ENCODE measurements at places on chromosomes 1 and 21.
A peak's percentile ranks its signal among the peaks of the same experiment; 100 is the strongest.

- DNase-seq, result no peak
Measured at GRCh38 chr1:152899027-152899426, 9.3 kb upstream of the IVL start.

- DNase-seq, result no peak
Measured at GRCh38 chr1:194369622-194370021, 1183.2 kb upstream of the B3GALT2 start.

GRCh38 chr1:3998086-3998485 lies 98.0 kb upstream of the C1orf174 start:
- no peak for DNase-seq

- no peak for DNase-seq
Measured at GRCh38 chr1:25126562-25126961, 105.7 kb downstream of the SYF2 start.

- DNase-seq, result no peak
Measured at GRCh38 chr1:70041317-70042045, 163.9 kb downstream of the LRRC40 start.

DNA sequence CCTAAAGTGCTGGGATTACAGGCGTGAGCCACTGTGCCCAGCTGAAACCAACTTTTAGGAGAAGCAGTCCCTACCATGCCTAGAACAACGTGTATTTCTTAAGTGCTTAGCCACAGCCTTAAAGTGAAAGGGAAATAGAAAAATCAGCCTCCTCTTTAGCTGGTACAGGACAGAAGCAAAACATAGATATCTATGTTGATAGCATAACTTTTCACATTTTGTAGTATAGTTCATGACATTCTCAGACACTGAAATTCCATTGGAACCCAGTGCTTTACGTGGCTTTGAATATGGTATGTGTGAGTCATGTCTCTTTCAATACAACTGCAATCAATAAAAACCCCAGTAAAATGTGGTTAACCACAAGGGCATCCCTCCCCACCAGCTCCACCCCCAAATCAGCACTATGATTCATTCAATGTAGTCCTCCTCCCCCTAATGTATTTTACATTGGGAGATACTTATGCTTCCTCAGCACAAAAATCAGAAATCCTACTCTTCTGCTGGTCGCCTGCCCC lies 32.1 kb downstream of the TGFB2 start:
- DNase-seq, result peak; percentile 61

GRCh38 chr1:230328342-230329015 lies 97.7 kb downstream of the PGBD5 start:
- no peak for DNase-seq

DNA sequence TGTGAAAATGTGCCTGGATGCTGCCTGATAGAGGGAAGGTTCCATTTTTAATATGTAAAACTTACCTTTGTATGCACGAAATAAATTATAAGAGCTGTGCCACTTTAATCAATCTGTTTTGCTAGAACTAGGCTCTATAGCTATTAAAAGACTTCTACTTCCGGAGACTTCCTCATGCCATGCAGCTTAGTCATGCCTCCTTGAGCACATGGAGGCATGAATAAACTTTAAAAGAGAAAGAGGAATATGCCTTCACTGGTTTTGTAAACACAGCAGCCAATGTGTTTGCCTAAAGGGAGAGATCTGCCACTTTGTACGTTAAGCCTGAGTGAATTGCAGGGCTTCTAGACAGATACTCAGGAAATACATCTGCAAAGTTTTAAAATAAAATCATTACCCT lies 604.6 kb downstream of the LRRIQ3 start:
- DNase-seq, result no peak

GRCh38 chr1:88708011-88708410 lies 23.9 kb downstream of the PKN2 start:
- DNase-seq, result no peak

GRCh38 chr1:219415433-219415832 lies 197.5 kb downstream of the ZC3H11B start:
- DNase-seq, result no peak

DNA sequence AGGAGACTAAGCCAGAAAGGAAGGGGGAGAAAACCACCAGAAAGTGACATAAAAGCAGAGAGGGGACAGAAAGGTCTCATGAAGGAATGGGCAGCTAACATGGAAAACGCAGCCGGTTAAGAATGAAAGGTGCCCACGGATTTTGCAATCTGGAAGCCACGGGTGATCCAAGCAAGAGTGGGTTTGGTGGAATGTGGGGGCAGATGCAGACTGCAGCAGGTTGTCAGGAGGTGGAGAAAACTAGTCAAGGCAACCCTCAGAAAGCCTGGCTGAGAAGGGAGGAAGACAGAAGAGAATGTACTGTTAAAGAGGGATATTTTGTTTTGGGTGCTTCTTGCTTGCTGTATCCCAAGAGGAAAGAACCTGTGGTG lies 12.6 kb upstream of the SMIM12 start:
- no peak for DNase-seq

- DNase-seq, result peak; percentile 82
Measured at GRCh38 chr1:161069731-161070270, at the start of gene ARHGAP30. TSS of gene ARHGAP30 (minus strand) at chr1:161069891. CDS start at chr1:161069624, 267 bp downstream.

GRCh38 chr1:235950318-235950717 lies 83.6 kb upstream of the LYST start:
- DNase-seq, result no peak

DNA sequence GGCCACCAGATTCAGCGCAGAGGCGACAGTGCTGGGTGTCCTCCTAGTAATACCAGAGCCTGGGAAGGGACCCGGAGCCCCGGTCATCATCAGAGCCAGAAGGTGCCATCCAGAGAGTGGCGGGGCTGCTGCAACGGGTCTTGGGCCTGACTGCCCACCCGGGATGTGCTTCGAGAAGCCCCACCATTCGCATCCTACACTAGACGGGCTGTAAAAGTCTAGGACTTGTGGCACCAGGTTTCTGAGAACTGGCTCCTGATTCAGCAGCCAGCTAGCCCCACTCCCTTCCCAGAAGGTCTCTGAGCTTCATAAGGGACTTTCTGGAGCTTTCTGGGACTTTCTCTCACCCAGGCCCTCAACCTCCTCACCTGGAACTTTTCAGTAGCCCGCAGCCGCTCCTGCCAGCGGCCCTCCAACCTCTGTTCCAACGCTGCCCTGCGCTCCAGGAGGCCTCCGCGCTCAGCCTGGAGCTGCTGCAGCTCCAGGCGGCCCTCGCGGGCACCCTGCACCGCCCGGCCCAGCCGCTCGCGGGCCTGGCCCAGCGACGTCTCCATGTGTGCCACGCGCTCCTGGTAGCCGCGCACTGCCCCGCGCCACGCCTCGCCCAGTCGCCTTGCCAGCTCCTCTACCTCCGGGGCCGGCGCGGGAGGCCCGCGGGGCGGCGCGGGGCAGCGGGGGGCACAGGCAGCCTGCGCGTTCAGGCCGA lies 940 bp downstream of the NES start:
- DNase-seq, result no peak

GRCh38 chr1:185166106-185166505 lies 9.1 kb downstream of the SWT1 start:
- DNase-seq, result no peak

- no peak for DNase-seq
Measured at GRCh38 chr1:66624412-66625060, 90.6 kb downstream of the SGIP1 start.

DNA sequence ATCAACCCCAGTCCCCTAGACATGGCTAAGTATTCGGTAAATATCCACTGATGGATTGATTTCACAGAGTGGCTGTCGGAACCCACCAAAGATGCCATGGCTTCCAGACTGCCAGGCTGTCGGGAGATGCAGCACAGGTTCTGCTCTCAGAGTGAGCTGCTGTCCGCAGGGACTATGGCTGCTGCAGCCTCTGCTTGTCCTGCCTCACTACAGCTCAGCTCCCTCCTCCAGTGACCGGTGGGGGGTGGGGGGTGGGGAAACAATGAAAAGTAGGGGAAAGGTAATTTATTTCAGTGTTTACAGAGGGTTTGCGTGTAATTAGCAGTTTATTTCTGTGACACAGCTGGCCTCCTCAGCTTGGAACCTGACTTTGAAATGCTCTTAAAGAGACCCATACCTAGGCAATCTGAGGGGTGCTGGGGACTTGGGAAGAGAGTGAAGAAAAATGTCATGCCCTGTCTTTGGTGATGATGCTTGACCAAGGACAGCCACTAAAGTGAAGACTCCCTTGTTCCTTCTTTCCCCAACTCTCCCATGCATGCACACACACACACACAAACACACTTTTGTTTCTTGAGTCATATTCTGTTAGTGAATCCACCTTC lies 109.0 kb downstream of the CACNA1E start:
- no peak for DNase-seq

DNA sequence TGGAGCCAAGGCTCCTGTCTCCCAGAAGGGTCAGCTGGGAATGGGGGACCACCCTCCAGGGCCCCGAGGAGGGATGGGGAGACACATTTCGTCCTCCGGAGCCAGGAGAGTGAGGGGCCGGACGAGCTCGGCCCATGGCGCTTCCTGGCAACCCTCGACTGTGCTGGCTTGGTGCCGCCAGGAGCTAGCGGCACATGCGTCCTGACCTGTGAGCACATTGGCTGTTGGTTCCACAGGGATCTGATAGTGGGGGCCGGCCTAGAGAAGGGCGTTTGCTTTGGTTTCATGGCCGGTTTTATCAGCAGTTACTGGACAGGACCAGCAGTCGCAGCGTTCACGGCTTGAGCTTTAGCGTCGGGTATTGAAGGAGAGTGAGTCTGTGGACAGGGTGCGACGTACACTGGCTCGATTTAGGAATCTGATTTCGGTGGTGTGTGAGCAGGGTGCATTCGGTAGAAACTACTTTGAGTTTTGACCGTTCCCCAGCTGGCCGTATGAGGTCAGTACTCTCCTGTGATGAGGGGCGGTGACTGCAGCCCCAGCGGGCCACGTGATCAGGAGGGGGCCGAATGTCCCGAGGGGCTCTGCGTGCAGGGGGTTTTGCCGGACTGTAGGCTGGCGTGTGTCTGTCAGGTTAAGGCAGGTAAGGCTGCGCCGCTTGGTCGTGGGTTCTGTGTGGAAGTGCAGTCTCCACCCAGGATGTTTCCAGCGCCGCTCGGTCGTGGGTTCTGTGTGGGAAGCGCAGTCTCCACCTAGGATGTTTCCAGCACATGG lies 18.7 kb downstream of the FAAP20 start:
- DNase-seq, result no peak

GRCh38 chr1:152348447-152348846 lies 11.4 kb downstream of the FLG2 start:
- no peak for DNase-seq

All from stimulated activated CD4-positive, alpha-beta T cell treated with anti-CD3 and anti-CD28 coated beads, TNF-alpha, amount 100 ng/mL, for 48 hours (primary cell).